ENCODE measurements at places on chromosomes 4 and X.

DNA sequence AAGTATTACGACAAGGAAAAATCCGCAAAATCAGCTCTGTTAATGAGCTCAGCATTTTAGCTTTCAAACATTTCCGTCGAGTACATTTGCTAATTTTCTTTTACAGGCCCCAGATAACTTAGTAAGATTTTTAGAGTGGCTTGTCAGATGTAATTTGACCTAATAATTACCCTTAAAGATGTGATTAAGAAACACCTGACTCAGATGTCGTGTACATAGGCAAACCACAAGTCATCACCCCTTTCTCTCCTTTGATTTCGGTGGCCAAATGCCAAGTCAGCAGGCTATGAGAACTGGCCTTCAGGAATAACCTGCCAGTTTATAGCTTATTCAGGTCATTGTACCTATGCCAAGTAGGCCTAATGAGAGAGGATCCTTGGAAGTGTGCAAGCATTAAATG lies 369.6 kb downstream of the PCDH7 start:
- no peak for DNase-seq

- DNase-seq, result peak; percentile 25
These were observed 14.7 kb upstream of the CT55 start for GRCh38 chrX:135185795-135186443.

DNA sequence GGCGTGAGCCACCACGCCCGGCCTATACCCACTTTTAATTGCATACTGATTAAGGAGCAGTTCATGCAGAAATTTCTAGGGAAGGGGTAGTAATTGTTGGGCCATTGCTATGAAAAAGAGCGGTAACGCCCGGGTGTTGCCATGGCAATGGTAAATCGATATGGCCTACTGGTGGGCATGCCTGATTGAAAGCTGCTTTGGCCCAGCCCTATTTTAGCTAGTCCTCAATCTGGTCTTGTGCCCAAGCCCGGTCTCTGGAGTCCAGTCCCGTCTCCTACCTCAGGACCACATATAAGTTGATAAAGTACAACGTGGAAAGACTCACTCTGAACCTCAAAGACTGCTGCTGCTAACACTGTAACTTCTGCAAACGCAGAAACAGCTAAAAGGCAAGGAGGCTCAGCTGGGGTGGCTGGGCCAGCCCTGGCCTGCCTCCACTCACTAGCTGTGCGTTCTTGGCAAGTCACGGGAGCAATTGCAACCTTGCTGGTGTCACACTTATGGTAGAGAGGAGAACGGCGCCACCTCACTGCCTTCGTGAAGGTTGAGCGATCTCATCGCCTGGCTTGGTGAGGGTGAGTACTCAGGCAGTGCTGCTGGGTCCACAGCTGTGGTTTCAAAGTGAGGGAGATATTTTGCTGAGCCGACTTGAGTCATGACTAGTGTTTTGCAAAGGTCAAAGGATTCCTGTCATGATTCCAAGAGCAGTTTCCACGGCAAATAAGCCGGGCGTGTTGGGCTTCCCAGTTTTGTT lies 57.0 kb upstream of the GRPEL1 start:
- DNase-seq, result no peak

GRCh38 chr4:53040459-53040815 lies 178.3 kb downstream of the RASL11B start:
- DNase-seq, result no peak

- DNase-seq, result no peak
These were observed 76.2 kb downstream of the DOCK11 start for GRCh38 chrX:118571836-118572235.

GRCh38 chr4:49217492-49217891 lies 231.4 kb downstream of the CWH43 start:
- DNase-seq, result no peak

GRCh38 chr4:119191505-119191904 lies 21.0 kb upstream of the USP53 start:
- DNase-seq, result no peak

- DNase-seq, result no peak
These were observed 53.2 kb downstream of the PPM1K start for GRCh38 chr4:88230969-88231771.

GRCh38 chr4:38333219-38333618 lies 330.8 kb upstream of the KLF3 start:
- DNase-seq, result no peak

GRCh38 chr4:151408630-151409469 lies at the start of gene FHIP1A:
Gene FHIP1A (plus strand): TSS chr4:151409176. CDS start chr4:151566260, 157,084 bp downstream.
- peak; percentile 73 for DNase-seq

DNA sequence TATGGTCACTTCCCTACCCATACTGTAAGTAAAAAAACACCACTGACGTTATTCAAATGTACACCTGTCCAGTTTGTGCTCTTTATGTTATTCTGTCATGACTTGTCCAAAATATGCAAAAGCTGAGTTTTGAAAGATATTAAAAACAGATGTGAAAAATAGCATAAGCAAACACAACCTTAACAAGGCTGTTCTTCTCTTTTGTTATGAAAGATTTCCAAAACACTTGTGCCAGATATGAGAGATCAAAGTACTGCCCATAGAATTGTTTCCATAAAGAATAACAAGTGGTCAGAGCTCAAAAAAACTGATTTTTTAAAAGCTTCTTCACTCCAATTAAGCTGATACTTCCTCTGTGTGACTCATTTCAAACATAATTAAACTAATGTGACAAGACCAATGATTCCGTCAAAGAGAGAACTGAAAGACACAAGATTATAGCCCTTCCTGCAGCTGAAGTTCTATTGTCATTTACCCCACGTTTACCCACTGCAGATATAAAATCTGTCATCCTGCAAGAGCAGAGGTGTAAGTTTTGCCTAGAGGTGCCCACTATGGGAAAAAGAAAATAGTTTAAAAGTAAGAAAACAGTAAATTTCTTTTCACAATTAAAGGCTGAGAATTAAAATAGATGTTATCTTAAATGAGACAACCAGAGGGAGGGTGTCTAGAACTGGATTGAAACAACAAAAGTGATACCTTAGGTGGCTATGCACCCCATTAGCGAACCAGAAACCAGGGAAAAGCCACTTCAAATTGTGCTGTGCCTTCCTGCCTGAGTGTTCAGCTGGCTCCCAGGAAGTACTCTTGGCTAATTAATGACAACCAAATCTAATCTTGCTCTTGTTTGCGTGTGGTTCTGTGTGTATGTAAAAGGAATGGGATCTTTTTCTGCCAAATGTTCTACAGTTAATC lies 30.1 kb downstream of the RASSF6 start:
- DNase-seq, result no peak

DNA sequence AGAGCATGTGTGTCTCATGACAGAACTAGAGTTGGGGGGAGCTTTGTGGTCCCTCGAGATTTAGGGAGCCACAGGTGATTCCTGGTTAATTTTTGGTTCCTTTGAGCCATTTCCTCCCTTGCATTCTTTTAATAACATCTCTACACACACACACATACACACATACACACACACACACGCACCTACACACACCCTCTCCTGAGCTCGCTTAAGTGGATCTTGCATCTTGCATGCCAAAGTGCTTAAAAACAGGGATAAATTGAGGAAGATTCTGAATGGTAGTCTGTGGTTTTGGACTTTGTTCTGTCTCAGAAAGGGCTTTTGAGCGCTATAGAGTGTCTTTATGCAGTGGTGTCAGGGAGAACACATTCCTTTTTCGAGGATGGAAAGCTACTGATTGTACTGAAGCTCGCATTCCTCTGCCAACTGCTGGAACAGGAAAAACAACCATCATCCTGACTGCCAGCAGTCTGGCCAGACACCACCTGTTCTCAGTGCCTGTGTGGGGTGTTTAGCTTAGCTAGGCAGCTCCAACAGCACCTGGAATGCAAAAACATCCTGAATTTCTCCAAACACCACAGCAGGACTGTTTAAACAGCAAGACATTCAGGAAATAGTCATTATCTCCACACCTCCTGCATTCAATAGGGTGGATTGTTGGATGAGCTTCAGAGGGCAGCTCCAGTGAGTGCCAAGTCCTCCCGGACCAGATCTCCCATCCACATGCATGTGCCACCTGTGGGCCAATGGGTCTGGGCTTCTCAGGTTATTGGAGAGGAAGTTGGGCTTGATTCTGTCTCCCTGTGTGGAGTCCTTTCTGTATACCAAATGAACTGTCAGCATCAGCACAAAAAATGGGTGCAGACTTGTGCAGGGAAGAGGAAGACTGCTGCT lies 21.9 kb upstream of the IGFBP7 start:
- no peak for DNase-seq

DNA sequence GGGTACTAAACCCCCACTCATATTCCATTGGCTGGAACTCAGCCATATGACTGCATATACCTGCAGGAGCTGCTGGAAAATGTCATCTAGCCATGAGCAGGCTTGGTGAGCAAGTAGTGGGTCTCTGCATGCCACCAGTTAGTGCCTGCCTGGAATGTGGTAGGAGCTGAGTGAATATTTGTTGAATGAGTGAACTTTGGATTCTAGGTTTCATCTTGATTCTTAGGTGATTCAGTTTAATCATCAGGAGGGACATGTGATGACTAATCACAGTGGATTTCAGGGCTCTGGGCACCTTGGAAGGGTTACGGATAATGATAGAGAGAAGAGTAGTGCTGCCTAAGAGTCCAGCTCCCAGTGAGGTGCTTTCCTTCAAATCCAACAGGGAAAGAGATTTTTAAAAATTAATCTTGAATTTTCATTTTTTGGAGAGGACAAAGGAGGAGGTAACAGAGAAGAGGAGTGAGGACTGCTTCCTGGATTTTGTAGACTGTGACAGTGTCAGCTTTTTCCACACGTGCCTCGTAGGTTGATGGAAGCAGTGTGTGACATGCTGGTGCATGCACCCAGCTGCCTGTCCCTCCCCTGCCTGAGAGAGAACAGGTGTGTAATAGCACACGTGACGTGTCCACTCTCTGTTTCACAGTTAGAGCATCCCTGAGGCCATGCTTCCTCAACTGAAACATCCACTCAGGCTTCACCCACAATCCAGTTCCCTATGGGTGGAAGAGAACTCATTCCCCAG lies 30.4 kb downstream of the NHS start:
- DNase-seq, result no peak

DNA sequence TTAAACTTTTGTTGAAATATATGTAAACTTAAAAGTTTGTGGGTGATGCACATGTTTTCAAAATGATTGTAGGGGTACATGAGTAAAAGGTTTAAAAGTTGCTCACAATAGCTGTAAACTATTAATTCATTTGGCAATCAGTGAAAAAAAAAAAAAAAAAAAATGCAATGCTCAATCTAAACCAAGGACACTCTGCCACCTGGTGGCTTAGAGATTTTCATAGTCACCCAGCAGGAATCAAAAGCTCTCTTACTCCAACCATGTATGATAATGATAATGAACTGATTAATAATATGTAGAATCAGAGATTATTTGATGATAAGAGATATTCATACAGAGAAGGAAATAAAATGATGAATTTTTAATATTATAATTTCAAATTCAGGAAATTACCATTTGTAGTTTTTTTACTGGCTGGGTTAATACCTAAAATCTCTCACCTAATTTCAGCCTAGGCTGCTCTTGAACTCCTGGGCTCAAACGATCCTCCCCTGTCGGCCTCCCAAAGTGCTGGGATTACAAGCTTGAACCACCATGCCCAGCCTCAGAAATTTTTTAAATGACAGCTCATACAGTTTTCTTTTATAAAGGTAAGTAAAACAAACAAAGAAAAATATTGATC lies 46.9 kb upstream of the SLC25A4 start:
- no peak for DNase-seq

DNA sequence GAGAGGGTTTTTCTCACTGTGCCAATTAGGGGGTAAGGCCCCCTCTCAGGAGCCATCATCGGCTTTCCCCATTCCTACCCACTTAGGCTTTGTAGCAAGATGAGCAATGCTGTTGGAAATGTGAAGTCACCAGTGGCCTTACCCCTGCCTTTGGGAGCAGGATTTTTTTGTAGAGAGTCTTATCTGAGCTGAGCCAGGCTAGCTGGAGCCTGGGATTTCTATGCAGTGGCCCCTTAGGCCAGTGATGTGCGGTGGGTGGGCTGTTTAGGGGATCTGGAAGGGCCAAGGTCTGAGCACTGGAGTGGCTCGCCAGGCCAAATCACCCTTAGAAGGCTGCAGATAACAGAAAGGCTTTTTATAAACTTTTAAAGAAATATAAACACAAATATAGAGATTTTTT lies 4.2 kb downstream of the CXorf65 start:
- no peak for DNase-seq

DNA sequence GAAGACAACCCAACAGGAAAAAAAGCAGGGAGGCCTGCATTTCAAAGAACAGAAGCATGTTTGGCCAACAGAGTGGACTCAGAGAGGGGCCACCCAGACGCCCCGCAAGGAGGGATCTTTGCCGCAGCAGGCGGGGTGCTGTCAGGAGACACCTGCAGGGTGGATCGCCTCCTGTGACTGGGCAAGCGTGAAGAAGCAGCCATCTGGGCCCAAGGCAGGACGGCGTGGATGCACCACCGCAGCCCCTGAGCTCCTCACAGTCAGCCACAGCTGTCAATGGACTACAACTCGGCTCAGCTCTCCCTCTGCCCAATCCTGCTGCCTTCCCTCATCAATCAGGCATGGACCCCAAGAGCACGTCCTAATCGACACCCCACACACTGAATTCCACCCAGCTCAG lies 32.0 kb upstream of the MAN2B2 start:
- no peak for DNase-seq

DNA sequence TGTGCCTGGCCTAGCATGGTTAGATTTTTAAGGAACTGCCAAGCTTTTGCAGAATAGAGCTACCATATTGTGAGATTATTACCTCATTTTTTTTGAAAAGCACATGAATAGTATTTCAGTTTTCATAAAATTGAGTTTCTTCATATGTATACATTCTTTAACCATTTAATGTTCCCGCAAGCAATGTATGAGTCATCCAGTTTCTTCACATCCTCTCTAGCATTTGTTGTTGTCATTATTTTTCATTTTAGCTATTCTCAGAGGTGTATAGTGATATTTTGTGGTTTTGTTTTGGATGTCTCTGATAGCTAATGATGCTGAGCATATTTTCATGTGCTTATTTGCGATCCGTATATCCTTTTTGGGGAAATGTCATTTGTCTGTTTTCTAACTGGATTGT lies 74.9 kb downstream of the GLUD2 start:
- no peak for DNase-seq

GRCh38 chr4:123984886-123985285 lies 588.3 kb downstream of the SPRY1 start:
- no peak for DNase-seq

DNA sequence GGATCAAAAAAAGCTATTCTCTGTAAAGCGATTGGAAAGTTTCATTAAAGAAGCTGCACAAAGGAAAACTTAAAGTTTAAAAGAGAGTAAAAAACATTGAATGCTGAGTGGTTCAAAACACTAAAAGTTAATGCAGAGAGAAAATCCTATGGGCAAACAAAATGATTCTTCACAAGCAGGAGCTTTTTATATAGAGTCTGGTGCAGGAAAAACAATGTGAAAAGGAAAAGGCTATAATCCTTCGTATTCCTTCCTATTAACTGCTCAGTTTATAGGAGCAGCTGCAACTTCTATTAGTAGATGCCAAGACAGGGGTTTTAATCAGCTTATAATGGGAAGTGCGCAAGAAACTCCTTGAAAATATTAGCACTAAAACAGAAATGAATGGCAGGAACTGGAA lies 100.7 kb downstream of the PDGFC start:
- DNase-seq, result no peak

GRCh38 chr4:117777721-117778120 lies 256.6 kb upstream of the NDST3 start:
- no peak for DNase-seq
